Activated T-helper 1 cell treated with anti-CD3 and anti-CD28 coated beads, Interleukin-12 subunit alpha, Interleukin-12 subunit beta, Interleukin-2, Interleukin-4 antibody, amounts not matched to agents 30 ng/mL and 10 ng/mL and 1 ng/mL, durations not matched to agents 14 hours and 24 hours and 36 hours (primary cell): ENCODE measurements at places on chromosomes 3 and 15.

GRCh38 chr3:102094506-102094905 is 245.2 kb downstream of the NFKBIZ start:
- no peak for DNase-seq

GRCh38 chr15:94631608-94632007 is 400.2 kb downstream of the MCTP2 start:
- no peak for DNase-seq

DNA sequence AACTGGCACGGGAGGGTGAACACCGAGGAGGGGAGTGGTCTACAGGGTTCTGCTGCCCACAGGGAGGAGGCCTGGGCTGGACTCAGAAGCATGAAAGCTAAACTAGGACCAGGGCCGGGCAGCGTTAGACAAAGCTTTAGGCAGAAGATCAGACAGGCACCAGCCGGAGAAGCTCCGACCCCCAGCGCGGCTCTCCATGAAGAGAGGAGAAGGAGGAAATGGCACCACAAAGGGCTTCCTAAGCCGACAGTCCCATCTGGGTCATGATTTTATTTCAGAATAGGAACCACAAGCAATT is 61.2 kb downstream of the RUBCN start:
- no peak for DNase-seq

DNA sequence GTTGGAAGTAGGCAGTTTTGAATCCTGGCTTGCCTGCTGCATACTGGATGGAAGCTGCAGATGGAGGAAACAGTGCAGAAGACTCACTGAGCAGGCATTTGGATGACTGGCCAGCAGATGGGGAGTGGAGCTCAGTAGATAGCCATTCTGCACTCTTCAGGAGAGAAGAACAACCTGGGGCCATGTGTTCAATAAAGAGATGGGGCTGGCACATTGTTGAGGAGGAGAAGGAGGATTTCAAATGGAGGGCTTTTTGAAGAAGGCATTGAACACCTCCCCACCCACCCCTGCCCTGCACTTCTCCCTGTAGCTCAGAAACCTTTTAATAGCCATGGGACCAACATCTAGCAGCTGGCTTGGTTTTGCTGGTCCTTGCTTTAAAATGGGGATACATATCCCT is 109.8 kb downstream of the CACNA1D start:
- DNase-seq, result no peak

DNA sequence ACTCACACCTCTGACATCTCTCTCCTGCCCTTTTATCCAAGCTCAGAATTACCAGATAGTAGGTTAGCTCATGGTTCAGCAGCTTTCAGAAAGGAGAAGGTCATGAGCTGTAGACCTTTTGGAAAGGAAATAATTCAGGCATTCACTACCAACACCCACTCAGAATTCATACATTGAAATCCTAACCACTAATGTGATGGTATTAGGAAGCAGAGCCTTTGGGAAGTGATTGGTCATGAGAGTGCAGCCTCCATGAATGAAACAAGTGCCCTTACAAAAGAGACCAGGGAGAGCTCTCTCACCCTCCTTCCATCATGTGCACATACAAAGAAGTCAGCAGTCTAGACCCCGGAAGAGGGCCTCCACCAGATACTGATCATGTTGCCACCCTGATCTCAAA is 315.8 kb upstream of the CCDC54 start:
- no peak for DNase-seq

DNA sequence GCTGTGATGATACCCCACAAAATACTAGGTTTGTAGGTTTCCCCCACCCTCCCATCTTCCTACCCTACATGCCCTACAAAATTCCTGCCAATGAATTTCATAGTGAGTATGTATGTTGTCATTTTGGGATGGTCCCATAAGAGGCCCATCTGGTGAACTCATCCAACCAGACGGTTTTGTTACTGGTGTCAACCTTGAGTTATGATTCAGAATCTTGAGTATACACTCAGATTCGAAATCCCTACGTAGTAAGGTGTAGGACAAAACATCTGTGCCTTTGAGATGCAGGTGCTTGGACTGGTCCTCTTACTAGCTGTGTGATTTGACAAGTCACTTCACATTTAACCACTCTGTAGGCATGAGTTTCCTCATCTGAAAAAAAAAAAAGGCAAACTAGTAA is 3.6 kb downstream of the SIAH2 start:
- DNase-seq, result no peak

GRCh38 chr3:122985539-122985938 is 42.0 kb downstream of the SEMA5B start:
- DNase-seq, result no peak

GRCh38 chr3:151446002-151446340 is 14.9 kb downstream of the IGSF10 start:
- DNase-seq, result no peak

GRCh38 chr15:70299931-70300869 is 202.5 kb upstream of the TLE3 start:
- DNase-seq, result peak; percentile 71
